ENCODE measurements at places on chromosomes 7 and 10.

DNA sequence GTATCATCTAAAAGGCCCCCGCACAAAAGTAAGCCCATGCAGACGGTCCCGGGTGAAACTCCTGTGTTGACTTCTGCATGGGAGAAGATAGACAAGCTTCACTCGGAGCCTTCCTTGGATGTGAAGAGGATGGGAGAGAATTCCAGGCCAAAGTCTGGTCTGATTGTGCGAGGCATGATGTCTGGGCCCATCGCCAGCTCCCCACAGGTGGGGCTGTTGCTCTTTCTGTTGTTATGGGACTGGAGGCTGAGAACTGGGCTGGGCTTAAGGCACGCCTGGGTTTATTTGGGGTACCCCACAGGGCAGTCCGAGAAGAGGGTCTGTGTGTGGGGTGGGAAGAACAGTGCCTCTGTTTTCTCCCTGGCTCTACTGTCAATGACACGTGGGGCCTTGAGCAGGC lies 14.6 kb downstream of the MINDY4 start:
- no peak for DNase-seq

DNA sequence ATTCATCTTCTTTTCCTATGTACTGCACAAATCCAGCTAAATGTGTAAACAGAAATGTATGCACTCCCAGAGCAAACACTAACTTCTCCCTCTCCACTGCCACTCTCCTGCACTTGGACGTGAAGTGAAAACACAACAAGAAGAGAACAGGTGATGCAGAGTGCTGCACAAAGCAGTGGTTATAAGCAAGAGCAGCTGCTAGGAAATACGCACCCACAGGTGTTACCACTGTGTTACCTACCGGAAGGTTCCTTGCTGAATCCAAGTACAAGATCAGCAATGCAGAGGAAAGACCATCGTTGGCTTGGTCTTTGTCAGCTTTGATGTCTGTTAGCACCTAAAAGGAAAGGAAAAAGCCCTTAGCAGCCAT lies 54.6 kb upstream of the NCAPG2 start:
- DNase-seq, result no peak

DNA sequence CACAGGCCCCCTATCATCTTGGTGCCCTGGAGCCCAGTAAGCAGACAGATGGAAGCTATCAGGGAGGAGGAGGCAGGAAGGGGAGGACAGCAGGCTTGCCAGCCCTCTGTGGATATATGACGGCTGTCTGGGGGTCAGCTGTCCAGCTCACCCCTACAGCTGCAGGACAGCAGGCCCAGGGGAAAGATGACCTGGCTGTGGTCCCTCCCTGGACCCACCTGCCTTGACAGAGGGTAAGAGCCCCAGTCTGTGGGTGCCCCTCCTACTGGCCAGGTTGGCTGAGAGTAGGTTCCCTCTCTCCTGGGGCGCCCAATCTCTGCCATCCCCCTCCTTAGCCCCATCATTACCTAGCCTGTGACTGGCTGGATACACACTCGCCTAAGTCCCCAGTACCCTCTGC lies 62.5 kb downstream of the C10orf143 start:
- no peak for DNase-seq

DNA sequence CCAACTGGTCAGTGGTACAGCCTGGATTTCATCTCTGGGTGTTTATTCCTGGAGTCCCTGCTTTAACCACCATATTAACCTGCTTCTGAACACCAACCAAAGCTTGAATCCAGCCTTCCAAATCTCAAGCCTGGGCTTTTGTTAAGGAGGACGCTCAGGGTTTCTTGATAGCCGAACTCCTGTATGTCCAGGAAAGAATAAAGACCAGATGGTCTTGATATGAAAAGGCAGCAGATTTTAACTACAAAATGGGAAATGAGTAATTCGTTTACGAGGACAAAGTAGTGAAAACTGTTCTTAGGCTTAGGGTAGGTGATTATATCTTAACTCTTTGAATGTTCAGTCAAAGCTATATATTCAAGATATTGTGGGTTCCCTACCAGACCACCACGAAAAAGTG lies 129.1 kb upstream of the INSYN2A start:
- DNase-seq, result no peak

DNA sequence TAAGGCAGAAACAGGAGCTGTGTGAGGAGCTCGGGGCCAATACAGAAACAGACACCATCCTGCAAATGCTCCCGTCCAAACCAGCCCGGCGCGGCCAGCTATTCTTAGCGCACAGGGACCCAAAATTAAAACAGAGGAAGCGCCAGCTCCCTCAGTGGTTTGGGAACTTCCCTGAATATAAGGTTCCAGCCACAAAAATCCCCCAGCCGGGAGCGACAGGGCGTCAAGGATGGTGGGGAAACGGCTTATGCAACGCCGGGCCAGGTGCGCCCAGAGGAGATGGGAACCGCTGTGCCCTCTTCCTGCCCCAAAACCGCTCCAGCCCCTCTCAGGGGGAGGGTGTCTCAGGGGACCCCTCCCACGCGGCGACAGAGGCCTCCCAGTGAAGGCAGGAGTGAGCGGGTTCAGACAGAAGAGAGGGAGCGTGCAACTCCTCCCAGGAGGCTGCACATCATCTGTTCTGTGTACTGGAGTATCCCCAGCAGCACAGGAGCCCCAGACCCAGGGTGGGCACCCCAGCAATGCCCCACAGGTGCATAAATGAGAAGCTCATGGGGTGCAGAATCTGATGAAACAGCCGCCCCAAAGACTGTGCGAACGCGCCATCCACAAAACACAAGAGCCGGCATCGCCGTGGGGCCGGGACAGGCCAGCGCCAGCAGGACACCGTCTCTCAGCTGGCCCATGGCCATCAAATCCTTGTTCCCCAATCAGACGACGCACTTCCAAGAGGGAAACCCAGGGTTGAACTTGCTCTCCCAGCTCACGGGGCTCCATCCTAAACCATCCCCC lies 73.9 kb upstream of the PDGFA start:
- DNase-seq, result no peak

DNA sequence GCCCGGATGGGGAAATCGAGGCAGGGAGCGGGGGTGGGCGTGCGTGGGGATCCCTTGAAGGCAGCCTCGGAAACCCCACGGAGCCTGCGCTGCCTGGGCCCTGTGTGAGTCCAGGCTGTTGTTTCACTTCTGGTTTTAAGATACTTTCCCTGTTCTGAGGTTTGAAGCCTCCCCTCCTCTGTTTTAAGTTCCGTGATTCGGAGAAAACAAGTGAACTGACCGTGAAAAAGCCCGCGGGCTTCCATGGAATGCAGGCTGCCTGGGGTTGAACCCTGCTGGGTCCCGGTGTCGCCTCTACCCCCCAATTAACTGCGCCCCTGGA lies 401 bp downstream of the LRRC27 start:
- DNase-seq, result no peak

GRCh38 chr7:140678816-140679130 lies 6.0 kb downstream of the ADCK2 start:
- DNase-seq, result no peak

DNA sequence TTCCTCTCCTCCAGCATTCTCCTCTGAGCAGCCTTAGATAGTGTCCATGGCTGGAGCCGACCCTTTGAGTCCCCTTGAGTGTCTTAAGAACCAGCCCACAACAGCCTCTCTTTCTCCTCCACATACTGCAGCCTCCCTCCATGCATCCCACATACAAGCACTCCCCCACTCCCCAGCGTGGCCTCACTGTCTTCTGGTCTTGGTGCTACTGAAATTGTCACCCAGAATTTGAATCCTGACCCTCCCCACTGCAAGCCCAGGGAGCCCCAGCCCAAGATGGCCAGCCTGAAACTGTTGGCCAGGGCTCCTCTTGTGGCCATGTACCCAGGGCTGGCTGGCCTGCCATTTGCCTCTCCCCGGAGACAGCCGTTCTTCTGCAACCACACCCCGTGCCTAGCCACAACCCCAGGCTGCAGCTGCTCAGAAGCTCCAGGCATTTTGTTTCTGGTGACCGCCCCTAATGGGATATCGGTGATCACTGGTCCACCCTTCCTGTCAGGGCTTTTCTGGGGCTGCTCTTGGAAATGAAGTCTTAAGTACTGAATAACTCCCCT lies 18.8 kb upstream of the SH2D4B start:
- DNase-seq, result no peak

GRCh38 chr7:108078211-108078673 lies 51.9 kb downstream of the LAMB4 start:
- no peak for DNase-seq

DNA sequence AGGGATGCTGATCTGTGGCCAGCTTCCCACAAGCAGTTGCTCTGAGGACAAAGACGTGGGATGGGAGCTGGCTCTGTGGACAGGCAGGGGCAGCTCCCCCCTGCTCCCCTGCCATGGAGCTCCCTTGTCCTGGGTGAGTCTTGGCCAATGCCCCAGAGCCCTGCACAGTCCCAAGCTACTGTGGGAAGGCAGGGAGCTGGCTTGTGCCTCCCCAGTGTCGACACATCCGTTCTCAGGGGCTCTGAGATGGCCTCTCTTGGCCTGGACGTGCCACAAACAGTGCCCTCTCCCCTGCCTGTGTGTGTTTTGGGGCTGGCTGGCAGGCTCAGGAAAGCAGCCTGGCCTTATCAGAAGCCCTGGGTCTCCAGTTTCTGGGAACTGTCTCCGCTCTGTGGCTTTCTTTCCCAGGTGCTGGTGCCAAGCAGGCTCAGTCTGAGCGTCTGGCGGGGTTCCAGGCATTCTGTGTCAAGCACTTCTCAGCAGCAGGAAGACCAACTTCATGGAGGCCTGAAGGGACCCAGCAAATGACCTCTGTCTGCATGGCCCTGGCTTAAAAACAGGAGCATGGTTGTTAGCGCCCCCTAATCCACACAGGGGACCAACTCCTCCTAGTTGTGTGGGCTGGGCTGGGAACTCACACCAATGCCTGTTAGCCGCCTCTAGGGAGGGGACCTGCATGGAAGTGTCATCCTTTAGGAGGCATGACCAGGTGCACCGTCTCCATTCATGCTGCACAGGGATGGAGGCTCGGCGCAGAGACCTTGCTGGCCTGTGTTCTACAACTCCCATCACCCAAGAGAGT lies 375.2 kb downstream of the RPS24 start:
- no peak for DNase-seq

DNA sequence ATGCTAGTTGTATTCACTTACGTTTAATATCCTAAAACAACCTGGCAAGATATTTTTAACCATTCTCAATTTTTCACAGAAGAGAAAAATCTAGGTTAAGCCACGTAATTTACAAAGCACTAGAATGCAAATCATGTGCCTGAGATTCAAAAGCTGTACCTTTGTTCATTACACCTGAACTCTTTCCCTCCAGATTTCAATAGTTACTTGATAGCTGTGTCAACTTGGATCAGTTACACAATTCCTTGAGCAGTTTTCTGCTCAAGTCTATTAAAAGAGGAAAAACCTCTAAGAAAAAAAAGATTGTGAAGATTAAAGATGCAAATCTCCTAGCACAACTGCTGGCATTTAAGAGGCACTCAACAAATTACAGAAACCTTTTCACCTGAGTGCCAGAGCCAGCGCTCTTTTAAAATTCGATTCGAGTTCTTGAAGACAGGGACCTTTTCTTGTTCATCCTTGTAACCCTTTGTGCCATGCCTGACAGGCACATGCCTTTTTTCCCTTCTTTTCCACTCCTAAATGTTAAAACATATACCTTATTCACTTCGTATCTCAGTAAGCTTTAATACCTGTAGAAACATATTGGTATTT lies 886 bp downstream of the NSUN6 start:
- no peak for DNase-seq
